Brain (organoid and tissue), 16 donors: ENCODE measurements at places on chromosomes 7 and 10. TPM values are rescaled to one million over a fixed set of nuclear protein-coding genes. Genes with fewer than 3 reads are reported as not detected.
A peak's percentile ranks its signal among the peaks of the same experiment; 100 is the strongest.

GRCh38 chr7:51611937-51612336 lies 295.3 kb upstream of the COBL start:
- DNase-seq, result no peak

GRCh38 chr10:2925631-2926030 lies 141.7 kb upstream of the PFKP start:
- DNase-seq, result no peak

DNA sequence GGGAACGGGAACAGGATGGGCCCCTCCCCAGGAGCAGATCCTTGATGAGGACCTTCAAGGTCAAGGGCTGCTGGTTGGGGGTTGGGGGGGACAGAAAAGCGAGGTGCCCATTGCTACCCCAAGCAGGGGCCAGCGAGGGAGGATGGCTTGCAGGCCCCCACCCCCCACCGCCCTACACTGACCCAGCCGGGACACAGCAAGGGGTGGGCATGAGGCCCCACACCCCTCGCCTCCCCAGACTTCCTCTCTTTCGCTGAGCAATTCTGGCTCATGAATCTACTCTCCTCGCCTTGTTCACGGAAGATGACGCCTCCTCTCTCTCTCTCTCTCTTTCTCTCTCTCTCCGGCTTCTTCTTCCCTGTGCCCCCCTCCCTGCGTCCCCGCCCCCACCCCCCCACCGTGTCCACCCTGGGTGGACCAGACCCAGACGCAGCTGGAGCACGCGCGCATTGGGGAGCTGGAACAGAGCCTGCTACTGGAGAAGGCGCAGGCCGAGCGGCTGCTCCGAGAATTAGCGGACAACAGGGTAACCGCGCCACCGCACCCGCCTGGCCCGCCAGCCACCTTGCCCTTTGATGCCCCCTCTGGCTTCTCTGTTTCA lies 81.1 kb upstream of the GTF2IRD1 start:
- DNase-seq, result no peak

- DNase-seq, result peak; percentile 49
Measured at GRCh38 chr10:22780474-22780885, 66.1 kb upstream of the PIP4K2A start.

DNA sequence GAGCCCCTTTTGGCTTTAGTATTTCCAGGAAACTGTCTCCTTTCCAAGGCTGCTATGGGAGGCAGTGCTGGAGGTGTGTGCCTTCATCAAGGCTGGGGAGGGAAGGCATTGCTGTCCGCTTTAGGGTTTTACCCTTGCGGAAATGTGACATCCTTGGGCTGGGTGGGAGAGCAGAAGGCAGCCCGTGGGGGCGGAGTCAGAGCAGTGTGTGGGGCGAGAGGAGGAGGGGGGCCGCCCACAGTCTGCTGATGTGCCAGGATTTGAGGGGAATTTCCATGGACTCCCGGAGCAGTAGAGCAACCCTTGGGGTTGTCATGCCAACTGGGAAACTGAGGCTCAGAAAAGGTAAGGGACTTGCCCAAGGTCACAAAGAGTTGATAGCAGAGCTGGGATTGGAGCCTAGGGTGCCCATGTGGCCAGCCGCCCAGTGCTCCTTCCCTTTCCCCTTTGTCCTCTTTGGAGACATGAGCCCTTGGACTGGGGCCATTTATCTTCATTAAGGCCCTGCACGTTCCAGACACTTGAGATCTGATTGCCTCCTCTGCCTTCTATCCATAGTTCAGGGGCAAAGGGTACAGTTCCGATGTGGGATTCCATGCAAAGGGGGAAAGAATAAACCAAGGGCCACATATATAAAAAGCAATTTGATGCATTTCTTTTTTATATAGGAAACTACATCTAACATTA lies 22.2 kb downstream of the TSPAN15 start:
- DNase-seq, result no peak

DNA sequence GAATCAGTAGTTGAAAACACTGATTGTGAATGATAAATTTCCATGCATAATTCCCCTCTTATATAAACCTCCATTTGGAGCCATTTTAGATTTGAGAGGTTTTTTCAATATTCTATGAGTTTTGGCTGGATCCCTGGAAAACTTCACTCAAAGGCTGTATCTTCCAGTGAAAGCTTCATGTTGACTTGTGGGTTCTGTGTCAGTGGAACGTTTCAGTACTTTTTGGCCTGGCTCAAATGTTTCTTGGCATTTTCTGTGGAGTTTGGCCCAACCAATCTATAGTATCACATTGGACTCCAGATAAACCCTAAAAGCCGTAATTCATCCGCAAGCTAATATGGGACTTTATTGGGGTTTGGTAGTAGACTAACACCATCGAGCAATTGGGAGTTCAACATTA lies 172.6 kb upstream of the PRPS1L1 start:
- DNase-seq, result no peak

DNA sequence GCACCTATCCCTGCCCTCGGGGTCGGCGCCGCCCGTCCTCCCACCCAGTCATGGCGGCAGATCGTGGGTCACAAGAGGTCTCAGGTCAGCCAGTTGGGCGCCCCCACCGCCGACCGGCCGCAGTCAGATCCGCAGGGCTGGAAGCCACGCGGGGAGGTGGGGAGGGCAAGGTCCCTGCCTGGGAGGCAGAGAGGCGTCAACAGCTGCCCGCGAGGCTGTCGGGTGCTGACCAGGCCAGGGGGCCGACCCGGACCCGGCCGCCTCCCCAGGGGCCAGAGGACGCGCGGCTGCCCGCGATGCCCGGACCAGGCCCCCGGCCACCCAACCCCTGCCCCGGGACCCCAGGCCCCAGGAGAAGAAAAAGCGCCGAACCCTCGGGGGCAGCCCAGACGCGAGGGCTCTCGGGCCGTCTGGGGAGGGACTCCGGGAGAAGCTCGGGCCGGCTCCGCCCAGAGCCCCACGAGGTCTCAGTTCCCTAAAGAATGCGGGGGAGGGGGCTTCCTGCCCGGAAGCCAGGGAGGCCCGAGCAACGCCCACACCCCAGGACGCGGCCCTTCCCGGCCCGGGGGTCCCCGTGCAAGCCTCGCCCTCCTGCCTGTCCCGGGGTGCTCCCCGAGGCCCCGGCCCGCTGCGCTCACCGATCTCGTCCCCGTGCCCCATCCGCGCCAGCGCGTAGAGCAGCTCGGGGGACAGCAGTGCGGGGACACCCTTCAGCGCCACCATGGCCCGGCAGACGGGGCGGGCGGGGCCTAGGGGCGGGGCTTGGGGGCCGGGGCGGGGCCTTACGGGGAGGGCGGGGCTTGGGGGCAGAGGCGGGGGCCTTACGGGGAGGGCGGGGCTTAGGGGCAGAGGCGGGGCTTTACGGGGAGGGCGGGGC lies at the start of gene FUOM:
FUOM (minus strand) TSS at position 735 of the 877 bp plus-strand sequence; CDS start at position 723, 12 bp downstream.
- DNase-seq, result peak; percentile 50

GRCh38 chr10:69558559-69558958 lies 14.7 kb downstream of the NEUROG3 start:
- DNase-seq, result no peak

GRCh38 chr10:133359554-133359971 lies 1.7 kb upstream of the FUOM start:
- DNase-seq, result peak; percentile 44

GRCh38 chr7:95980167-95980566 lies 207.8 kb downstream of the DYNC1I1 start:
- no peak for DNase-seq

DNA sequence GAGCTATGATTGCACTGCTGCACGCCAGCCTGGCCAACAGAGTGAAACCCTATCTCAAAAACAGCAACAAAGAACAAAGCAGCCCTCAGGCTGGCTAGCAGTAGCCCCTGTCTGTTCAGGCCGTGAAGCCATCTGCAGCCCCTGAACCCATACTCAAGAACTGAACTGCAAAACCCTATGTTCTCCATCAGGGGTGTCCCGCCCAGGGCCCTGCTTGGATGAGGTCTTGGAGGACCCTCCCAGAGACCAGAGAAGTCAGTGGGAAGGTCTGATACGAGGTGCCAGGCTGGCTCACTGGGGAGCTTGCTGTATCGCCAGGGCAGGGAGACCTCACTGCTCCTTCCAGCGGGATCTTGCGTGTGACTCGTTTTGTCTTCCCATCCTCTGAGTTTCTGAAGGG lies 39.3 kb downstream of the RBM17 start:
- no peak for DNase-seq

PAPOLB gene
- not detected for polyA plus RNA-seq

VAX1 gene
- polyA plus RNA-seq, result 0.48 TPM

DNA sequence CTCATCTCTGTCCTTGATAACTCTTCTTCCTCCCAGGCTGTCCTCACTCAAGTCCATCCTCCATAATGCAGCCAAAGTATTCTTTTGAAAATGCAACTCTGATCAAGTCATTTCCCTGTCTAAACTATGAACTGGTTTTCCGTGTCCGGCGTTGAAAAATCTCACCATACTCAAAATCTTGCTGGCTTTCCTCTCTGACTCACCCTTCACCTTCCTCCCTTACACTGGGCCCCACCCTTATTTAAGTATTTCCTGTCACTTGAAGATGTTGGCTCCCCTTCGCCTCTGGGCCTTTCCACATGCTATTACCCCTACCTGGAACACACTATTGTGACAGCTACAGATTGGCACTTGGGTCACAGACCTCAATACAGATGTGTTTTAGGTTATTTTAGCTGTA lies 515.6 kb downstream of the INHBA start:
- no peak for DNase-seq

DNA sequence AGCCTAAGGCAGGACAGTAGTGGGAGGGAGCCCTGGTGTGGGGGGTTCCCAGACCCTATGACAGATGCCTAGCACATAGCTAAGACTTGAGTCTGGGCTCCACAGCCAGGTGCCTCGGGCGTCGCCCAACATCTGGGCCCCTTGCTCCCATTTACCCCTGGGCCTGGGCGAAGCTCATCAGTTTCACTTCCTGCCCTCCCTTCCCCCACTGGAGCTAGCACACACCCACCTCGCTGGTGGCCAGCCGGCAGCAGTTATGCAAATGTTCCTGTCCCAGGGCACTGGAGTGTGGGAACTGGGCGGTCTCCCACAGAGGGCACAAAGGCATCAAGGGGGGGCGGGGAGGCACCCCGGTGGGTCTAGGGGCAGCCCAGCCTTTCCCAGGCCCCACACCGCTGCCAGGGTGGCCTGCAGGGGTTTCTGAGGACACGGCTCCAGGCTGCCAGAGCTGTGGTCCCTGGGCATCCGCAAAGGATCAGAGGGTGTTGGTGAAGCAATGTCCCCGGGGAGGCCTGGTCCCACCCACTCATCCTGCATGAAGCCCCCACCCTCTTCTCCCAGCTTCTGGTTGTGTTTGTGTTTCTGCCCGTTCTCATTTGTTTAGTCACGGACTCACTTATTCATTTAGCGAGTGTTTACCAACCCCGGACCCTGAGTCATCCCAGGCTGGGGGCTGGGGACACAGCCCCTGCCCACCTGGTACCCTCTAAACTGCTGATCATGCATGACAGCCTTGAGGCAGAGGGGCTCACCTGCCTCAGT lies 20.4 kb downstream of the SH2B2 start:
- DNase-seq, result peak; percentile 52

DNA sequence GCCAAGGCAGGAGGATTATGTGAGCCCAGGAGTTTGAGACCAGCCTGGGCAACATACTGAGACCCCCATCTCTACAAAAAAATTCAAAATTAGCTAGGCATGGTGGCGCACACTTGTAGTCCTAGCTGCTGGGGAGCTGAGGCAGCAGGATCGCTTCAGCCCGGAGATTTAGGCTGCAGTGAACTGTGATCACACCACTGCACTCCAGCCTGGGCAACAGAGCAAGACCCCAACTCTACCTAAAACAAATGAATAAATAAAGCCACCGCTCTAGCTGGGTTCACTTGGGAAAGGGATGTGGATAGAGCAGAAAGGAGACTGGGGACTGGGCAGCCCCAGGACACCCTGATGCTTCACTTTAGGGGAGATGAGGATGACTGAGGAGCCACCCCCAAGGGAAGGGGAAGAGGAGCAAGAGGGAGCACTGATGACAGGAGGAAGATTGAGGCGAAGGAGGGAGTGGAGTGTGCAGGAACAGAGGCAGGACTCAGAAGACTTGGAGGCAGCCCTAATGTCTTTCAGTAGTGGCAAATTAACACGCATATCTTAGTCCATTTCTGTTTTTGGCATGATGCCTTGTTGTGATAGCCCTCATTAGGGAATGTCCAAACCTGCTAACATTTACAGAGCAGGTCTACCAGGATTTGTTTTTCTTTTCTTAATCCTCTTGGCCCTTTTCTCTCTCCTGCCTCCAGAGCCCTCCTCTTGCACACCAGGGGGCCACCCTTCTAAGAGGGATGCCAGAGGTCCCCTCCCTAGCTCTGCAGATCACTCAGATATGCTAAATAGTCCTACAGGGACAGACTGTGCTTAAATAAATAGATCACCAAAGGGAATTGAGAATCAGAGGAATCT lies 88.3 kb downstream of the C10orf105 start:
- DNase-seq, result peak; percentile 84

CRHR2 gene
- 0.49 TPM for polyA plus RNA-seq

GRCh38 chr10:34801097-34801733 lies 13.9 kb downstream of the PARD3 start:
- DNase-seq, result no peak

DNA sequence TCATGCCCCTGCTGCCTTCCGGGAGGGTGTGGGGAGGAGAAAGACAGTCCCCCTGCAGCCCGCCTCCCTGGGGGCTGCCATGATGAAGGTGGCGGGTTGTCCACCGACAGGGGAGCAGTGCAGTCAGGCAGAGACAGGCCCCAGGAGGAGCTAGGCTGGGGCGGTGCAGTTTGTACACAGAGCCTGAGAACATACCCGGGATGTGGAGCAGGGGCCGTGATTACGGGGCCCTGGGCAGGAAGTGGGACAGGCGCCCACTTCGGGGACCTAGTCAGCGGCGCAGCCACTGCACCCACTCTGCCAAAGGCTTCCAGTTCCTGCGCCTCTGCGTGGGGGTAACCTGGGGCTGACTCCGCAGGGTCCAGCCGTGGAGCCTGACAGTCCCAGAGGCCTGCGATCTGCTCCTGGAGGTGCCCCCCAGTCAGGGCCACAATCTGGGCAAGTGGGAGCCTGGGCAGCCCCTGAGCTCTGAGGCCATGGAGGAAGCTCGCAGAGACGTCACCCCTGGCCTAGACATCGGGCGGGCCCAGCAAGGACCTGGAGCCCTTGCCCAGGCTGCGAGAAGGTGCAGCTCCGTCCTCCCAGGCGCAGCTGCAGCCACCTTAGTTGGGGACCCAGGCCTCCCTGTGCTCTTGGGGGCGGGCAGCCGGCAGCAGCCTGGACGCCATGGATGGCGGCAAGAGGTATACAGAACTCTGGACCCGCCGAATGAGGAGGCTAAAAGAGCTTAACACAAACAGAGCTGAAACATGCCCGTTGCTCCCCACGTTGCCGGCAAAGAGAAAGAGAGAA lies 1356.8 kb downstream of the XPNPEP1 start:
- no peak for DNase-seq

- no peak for DNase-seq
Measured at GRCh38 chr10:44418637-44419036, 33.7 kb upstream of the CXCL12 start.

GRCh38 chr7:4727914-4728705 lies 46.0 kb downstream of the FOXK1 start:
- DNase-seq, result no peak

FOXI2 gene
- not detected for polyA plus RNA-seq
